ENCODE measurements at places on chromosomes 1 and 21. TPM values are rescaled to one million over a fixed set of nuclear protein-coding genes. Genes with fewer than 3 reads are reported as not detected.

OR2M3 gene
- total RNA-seq, result not detected

VWA5B1 gene
- total RNA-seq, result 41.9 TPM

TAS1R3 gene
- total RNA-seq, result 0.42 TPM

RAB4A gene
- 68.7 TPM for total RNA-seq

CRNN gene
- not detected for total RNA-seq

TAL1 gene
- 3.2 TPM for total RNA-seq

AJAP1 gene
- total RNA-seq, result 5.7 TPM

CRYAA gene
- total RNA-seq, result not detected

DNA sequence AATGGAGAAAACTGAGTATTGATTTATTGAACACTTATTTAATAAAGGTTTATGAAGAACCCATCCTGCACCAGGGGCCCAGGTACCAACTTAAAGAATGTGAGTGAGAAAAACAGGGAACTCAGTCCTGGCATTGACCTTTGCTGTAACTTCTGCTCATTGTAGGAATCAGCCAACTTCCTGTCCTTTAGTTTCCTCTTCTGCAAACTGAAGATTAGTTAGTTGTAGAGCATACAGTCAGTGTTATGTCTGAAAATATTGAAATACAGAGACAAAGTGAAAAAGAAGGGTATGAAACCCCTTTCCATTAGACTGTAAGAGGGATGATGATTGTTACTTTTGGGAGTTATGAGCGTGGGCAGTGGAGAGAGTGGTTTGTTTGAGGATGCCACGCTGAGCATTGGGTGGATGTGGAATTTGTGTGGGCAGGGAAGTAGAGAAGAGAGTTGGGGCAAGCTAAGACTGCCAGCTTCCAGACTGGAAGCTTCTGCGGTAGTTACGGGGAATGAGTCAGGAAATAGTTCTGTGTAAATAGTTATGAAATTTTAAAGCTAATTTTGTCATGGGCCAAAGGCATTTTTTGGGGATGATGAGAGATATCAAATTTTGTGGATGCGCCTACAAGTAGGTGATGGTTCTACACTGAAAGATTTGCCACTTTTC is 89.2 kb downstream of the GPR88 start:
- DNase-seq, result no peak

DNA sequence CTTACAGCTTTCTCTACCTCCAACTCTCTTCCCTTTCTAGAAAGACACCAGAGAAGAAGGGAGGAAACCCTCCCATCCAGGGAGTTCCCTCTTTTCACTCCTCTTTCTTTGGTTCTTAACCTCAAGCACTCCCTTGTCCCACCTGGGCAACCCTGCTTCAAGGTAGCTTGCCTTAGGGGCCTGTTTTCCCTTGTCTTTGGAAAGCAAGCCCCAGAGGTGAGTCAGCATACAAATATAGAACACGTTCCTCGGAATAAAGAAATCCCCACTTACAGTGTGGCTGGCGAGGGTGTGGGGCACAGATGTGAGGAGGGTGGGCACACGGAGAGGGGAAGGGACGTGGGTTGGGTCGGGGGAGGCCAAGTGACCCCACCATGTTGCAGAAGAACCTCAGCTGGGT is 26.1 kb upstream of the KCNE2 start:
- DNase-seq, result no peak

GRCh38 chr1:62386351-62387121 is 50.3 kb upstream of the USP1 start:
- no peak for DNase-seq

- peak; percentile 39 for DNase-seq
These were observed 10.1 kb downstream of the PTGFRN start for GRCh38 chr1:116919802-116920201.

- no peak for DNase-seq
These were observed 351.4 kb downstream of the HLX start for GRCh38 chr1:221230605-221231004.

- DNase-seq, result no peak
These were observed 17.4 kb downstream of the CCT8 start for GRCh38 chr21:29056005-29056404.

DNA sequence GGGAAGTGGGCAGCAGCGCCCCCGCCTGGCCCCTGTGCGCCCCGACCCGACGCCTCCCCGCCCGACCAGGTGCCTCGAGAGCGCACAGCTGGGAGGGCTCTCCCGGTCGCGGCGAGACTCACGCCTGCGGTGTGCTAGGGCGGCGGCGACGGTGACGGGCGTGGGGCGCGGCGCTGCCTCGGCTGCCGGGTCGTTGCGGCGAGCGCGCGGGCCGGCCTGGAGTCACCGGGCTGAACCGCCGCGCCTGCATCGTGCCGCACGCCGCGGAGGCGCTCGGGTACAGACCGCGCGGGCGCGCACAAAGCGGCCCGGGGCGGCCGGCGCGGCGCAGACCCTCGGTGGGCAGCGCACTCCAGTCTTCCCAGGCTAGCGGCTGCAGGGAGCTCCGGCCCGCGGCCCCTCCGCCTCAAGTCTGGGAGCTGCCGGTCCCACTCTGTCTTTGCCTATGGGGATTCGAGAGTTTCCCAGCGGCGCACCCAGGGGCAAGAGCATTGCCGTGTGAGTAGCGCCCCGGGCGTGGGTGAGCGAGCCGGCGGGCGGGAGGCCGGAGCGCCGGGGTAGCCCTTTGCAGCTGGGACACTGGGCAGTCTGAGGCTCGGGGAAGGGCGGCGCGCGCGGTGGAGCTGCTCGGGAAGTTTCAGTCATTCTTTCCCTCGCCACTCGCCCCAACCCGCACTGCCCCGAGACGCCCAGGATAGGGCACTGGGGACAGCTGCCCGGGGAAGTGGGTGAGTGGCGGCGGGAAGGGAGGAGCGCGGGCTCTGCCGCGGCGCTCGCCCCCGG is at the start of gene SLC35F3:
TSS of gene SLC35F3 (plus strand) at position 44 of the 783 bp plus-strand sequence.
- DNase-seq, result no peak

DNA sequence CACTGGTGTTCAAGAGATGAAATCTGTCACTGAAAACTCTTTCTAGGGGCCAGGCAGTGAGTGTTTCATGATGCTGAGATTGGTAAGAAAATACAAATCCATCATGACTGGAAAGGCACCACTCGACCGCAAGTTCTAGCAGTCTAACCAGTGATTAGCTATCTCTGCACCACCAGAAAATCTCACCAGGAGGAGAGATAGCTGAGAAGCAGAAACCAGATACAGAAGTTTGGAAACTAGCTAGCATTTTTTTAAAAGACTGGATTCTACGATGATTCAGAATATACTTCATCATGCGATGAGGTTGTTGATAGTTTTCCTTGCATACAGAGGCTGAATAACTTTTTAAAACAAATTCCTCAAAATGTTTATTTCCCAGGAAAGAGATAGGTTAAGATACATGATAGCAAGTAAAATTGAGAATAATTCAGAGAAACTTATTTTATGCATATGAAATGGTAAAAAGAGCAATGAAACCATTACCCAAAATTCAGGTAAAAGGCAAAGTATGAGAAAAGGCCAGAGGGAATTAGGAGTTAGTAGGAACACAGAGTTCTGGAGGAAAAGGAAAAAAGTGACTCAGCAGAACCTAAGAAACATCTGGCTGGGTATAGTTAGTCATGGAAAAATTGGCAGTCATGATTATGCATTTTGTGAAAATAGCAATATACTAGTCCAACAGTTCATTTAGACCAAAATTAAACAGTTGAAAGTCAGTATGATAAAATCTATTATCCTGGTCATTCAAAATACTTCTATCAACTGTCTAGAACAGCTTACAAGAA is 3.3 kb upstream of the F3 start:
- DNase-seq, result no peak

DNA sequence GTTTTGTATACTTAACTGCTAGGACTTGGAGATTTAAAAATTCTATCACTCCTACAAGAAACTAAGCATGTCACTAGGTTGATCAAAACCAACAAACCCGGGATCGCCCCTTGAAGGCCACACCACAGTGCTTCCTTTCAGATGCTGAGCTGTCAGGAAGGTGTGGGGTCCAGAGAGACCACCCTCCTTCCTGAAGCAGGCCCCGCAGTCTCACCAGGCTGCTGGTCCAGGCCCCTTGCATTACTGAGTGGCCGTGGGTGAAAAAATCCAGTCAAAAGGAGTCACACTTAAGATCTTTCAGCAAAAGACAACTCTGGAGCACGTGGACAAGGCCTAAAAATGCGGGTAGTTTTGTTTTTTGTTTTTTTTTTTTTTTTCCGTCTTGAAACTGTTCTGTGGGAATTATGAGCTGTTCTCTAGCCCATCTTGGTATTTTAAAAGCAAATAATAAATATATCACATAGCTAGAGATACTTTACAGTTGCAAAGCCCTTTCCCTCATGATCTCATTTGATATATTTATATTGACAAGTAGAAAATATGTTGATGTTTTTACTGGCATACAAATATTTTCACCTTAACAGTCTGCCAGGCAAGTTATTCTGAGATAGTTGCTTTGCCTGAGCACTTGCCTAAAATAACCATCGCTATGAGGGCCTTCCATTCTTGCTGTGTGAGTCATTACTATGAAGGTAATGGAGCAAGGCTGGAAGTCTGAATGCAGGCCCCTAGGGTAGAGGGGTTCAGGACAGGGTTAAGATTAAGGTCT is 73.1 kb upstream of the EDEM3 start:
- no peak for DNase-seq

DNA sequence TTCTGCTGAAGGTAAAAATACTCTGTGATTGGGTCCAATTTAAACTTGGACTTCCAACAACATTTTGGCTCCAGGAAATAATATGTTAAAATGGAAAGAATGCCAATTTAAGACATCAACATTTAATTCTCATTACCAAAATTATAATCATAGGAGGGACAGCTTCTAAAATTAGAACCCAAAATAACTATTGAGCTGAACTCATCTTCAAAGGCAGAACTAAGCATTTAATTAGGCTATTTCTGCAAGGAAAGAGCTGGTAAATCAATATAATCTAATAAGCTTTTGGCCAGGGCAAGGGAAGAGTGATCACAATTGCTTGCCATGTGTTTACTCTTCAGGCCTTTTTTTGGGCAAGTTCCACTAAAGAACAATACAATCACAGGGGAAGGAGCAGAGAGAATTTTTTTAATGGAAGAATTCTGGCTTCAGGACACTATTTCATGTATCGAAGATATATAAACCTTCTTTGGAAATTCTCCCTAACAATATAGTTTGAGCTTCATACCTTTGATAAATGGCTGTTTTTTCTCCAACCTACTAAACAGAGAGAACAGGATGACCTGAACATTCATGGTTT is 133.1 kb upstream of the PTBP2 start:
- no peak for DNase-seq

DNA sequence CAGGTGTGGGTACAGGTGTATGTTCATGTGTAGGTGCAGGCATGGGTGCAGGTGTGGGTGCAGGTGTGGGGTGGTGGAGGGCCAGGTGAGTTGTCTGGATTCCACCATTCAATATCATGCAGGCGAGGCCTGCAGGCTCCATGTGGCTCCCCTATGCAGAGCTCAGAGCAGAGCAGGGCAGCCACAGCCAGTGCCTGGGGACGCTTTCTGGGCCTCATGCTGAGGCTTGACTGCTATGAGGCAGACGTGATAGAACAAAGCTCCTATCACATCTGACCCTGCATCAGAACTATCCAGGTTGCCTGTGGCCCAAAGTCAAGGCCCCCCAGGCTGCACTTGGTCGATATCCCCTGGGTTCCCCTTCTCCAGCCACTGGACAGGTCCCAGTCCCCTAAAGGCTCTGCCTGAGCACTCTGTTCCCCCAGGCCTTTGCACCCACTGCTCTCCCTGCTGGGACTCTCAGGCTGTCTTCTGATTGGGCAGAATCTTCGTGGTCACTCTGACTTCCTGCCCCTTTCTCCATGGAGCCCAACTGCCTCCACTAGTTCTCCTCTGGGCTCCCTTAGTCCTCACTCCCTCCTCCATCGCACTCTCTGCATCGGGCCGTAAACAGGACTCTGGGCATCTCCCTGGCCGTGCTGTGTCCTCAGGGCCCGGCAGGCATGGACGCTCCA is 78.6 kb upstream of the ACTL8 start:
- DNase-seq, result no peak

DNA sequence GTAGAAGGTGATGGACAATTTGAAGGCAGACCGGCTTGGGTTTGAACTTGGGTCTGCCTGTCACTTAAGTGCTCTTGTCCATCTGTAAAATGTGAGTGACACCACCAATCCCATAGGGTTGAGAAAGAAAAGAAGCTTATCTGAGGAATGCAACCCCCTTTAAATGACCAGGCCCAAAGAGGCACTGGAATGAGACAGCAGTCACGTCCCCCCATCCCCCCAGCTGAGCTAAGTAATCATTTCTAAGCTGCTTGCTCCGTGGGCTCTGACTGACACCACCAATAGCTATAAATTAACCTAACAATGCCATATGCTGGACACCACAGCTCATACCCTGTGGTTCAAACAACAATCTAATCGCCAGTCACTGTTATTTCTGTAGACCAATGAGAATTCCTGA is 15.1 kb downstream of the LCA5L start:
- no peak for DNase-seq

- no peak for DNase-seq
These were observed 18.0 kb downstream of the SERTAD4 start for GRCh38 chr1:210250665-210250997.

- DNase-seq, result no peak
These were observed 239.1 kb downstream of the OMA1 start for GRCh38 chr1:58307431-58307830.

DNA sequence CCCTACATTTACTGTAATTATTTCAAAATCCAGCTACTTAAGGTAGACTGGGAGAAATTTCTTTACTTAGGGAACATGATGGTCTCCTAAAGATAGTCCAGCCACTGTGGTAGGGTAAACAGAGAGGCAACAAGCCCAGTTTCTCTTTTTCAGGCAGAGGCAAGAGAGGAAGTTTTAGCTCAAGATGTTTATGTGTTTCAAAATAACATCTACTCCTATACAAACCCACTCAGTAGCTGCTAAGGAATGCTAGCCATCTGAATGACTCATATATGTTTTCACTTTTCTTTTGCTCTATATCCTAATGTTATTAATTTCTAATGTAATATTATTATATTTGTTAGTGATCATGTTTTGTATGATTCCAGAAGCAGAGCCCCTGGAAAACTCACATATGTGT is 856.6 kb downstream of the PLA2G4A start:
- DNase-seq, result no peak

DNA sequence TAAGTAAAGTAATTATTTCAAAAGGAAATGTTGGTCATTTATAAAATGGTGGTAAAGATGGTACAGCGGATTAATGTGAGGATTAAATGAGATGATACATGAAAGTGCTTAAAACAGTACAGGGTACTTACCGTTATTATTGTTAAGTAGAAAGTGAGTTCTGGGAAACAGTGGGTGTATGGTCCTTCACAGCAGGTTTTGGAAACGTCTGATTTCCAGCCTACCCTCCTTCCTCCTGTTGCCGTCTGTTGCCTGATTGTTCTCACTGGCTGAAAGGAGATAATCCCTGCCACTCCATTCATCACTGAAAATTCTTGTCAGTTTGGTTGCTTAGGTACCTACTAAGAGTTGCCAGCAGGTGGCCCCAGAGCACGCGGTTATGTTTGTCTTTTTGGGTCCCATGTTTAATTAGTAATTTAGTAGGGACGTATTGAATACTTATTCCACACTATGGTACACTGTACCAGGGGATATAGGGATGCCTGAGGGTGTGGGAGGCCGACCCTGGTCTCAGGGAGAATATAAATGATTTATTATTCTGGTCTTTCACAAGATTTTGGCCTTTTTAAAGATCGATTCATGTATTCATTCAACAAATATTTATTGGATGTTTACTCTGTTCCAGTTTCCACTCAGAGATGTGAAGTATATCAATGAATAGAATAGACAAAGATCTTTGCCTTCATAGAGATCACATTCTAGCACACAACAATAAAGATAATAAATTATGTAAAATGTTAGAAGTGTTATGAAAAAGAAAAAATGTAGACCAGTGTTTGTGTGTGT is 30.8 kb upstream of the RPTN start:
- peak; percentile 59 for DNase-seq

Data from ureter (tissue), 1 donor.